ENCODE measurements at places on chromosomes 5 and 9.
A peak's percentile ranks its signal among the peaks of the same experiment; 100 is the strongest.

DNA sequence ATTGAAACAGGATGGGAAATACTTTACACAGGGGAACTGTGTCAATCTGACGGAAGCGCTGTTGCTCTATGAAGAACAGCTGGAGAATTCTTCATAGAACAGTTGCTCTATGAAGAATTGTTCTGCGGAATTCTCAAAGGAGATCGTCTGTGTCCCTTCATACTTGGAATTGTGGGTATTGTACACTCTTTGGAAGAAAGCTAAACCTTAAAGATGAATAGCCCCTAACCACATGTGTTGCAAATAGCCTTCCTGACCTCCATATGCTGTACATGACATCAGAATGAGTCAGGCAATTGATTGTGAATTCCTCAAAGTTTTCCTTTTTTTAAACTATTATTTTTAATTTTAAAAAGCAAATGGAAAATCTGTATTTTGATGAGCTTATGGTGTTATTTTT, 15.6 kb downstream of the NIM1K start:
- DNase-seq, result no peak

- DNase-seq, result no peak
These were observed 2.7 kb upstream of the ITK start for GRCh38 chr5:157177953-157178352.

- no peak for DNase-seq
These were observed 4.8 kb downstream of the PRSS3 start for GRCh38 chr9:33799928-33800704.

- DNase-seq, result peak; percentile 15
These were observed 30.9 kb upstream of the SLC9A3 start for GRCh38 chr5:555058-555623.
